IPS-NIHi11 (cell line): ENCODE measurements at places on chromosomes 5 and 9.

DNA sequence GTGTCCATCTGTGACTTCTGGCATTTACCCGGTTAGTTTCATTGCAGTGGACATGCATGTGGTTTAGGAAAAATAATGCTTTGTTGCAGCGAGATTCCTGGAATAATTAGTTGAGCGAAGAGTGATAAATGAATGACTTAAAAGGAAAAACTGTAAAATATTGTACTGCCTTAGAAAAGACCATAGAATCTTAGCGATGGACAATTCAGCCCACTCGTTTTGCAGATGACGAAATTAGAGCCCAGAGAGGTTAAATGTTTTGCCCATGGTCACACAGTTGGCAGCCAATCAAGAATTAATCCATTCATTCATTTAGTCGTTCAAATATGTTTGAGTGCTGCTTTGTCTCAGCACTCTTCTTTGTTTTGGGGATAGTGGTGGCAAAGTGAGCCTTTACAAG lies 107.9 kb downstream of the ARHGAP26 start:
- no peak for DNase-seq

DNA sequence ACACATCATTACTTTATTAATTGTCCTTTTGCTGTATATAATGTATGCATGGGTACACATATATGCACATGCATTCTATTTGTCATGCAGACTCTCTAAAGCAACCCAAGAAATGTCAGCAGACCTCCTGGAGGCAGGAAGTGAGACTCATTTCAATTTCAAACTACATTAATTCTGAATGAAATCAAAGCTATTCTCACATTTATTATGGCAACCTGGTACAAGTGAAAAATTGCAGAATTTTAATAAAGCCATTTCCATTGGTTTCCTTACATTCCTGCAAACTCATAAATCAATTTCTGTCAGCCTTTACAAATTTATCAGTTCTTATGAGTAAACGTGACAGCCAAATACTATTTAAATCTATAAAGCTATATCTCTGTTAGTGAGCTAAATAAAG lies 430.4 kb upstream of the NUDT12 start:
- DNase-seq = no peak

DNA sequence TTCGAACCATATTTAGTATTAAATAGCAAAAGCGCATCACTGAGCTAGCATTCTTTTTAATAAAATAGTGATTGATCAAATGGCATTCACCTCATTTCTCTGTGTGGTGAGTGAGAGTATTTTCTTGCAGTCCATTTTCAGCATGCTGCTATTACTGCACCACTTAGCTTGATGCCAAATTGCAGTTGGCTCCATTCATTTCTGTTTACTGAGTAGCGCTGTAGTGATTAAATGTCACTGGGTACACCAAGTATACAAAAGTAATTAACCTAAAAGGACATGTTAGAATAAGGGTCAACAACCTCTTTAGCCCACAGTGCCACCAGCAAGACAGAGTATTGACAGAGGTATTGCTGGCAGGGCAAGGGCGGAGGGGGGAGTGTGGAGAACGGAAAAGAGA lies 122.0 kb downstream of the TLE4 start:
- DNase-seq = no peak

- no peak for DNase-seq
These were observed 131.7 kb downstream of the BARX1 start for GRCh38 chr9:93823245-93824072.

DNA sequence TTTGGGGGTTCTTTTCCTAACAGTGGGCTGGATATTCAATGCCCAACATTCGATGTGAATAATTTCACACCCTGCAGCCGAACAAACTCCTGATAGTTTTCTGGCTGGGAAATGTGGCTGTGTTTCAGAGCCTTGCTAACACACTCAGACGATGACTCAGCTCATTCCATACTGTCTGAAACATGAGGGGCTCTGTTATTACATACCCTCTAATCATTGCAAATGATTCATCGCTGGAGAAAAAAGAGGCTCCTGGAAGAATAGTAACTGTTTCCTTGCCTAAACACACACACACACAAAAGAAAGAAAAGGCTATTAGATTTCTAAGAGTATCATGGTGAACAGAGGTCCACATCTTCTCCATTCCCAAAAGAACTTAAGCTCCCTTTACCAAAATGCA lies 75.8 kb downstream of the OXCT1 start:
- no peak for DNase-seq

DNA sequence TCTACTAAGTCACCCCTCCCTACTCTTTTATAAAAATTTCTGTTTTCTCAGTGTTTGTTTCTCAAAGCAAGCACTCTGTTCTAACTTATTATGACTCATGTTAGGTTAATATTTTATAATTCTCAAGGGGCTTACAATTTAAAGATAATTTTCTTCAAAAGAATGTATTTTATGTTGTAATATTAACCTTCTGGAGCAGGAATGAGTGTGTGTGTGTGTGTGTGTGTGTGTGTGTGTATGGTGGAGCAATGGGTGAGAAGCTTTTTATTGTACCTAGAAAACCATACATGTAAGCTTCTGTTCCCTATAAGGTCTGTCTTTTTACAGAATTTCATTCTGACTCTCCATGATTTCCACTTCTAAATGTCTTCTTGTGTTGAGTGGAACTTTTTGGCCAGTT lies 63.0 kb downstream of the PBX3 start:
- no peak for DNase-seq

- DNase-seq = no peak
These were observed 512.9 kb downstream of the EFNA5 start for GRCh38 chr5:107157809-107158208.

DNA sequence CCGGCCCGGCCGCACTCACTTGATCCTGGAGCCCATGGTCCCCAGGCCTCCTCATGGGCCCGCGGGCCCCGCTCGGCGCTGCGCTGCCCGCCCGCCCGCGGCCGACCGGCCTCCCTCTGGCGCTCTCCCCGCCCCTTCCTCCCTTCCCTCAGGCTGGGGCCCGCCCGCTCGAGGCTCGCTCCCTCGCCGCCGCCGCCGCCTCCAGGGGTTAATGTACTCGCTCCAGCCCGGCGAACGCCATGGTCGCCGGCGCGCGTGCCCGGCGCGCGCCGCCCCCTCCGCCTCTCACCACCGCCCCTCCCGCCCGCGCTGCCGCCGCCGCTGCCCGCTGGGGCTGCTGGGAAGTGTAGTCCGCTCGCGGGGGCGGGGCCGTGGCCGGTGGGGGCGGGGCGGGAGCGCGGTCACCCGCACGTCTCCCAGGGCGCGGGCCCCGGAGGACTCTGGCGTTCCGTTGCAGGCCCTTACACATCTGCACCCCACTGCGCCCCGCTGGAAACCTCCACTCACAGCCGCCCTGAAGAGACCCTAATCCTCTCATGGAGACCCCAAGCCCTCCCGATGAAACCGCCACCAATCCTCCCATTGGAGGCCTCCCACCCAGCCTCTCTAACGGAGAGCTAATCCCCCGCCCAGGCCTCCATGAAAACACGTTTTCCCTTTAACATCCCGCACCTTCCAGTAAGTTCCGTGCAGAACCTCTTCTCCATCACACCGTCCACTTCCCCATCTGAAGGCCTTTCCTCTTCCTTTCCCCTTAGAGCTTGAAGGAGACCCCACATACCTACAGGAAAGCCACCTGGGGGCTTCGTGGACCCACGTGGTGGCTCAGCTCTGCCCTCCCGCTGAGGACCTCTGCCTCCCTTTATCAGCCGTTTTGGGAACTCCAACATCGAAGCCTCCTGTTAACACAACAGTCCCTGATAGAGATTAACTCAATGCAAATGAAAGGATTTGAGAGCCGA lies at the start of gene DENND1A:
Gene DENND1A (minus strand): TSS at position 257 of the 962 bp plus-strand sequence. CDS start 221 bp downstream, at position 36.
- DNase-seq = peak; percentile 99

- no peak for DNase-seq
These were observed 175.2 kb downstream of the PSAT1 start for GRCh38 chr9:78472111-78472510.

GRCh38 chr5:1392801-1393565 lies 48.1 kb upstream of the CLPTM1L start:
- no peak for DNase-seq

DNA sequence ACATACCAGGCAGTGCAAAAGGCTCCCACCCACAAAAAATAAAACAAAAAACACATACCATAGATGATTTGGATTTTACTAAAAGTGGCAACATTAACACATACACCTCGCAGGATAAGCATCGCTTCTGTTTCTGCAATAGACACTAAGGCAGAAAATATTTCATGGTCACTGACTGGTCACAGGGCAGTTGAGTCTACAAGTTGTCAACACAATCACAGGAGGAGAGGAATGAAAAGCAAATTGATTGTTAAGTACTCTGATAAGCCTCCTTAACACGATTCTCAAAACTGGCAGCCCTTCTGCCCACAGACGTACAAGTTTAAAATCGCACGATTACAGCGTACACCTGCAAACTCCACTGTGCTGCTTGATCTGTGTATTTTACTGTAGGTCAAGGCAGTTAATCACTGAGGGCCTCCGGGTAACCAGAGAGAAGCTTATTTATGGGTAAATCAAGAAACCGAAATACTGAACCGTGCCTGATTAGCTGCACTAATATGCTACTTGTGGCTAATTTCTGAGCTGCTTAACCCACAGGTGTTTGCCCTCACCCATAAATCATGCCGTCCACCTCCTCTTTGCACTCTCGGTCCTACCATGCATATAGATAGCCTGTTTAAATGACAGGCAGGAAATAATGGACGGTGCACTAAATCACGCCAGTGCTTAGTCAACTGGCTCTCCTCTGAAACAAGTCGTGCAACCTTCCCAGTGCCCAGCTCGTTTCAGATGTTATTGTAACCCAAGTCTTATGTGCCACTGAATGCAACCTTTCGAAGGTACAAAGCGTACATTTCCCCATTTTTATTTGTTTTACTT lies 659.4 kb upstream of the ADAMTS16 start:
- DNase-seq = no peak

- no peak for DNase-seq
These were observed 116.1 kb upstream of the RASA1 start for GRCh38 chr5:87151547-87151946.

DNA sequence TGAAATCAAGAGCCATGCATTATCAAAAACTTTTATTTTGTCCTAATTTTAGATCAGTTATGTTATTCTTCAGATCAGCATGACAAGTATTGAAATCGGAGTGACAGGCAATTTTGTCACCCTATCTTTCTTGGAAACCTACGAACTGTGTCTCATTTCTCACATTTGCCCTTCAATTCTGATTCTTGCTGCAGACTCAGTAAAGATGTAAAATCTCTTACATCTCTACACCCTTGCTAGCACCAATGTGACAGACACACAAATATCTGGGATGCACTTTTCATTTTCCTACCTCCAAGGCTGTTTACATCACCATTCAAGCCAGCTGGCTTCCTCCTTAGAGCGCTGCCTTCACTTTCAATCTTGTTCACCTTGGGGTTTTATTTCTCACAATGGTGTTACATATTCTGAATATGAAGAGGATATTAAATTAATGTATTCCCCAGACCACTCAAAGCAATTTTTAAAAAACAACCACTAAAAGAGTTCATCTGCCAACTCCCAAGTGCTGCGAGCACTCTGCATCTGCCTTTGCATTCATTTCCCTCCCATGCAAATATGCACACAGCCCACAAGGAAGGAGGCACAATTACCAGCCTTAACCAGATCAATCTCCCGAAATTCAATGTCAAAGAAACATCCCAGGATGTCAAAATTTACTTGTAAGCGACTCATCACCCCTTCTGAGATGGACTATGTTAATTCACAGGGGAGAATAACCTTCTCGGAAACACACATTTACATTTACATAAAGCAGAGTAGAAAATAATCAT lies 164.3 kb downstream of the ENC1 start:
- DNase-seq = no peak

DNA sequence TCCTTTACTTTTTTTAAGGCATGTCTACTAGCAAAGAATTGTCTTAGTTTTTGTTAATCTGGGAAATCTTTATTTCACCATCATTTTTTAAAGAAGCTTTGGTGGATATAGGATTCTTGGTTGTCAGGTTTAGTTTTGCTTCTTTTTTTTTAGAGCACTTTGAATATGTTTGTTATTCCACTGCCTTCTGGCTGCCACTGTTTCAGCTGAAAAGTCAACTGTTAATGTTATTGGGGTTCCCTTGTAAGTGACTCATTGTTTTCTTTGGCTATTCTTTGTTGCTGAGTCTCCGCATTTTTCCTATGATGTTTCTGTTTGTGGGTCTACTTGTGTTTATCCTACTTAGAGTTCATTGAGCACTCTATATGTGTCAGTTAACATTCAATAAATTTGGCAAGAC lies 44.4 kb downstream of the PHAX start:
- DNase-seq = no peak

DNA sequence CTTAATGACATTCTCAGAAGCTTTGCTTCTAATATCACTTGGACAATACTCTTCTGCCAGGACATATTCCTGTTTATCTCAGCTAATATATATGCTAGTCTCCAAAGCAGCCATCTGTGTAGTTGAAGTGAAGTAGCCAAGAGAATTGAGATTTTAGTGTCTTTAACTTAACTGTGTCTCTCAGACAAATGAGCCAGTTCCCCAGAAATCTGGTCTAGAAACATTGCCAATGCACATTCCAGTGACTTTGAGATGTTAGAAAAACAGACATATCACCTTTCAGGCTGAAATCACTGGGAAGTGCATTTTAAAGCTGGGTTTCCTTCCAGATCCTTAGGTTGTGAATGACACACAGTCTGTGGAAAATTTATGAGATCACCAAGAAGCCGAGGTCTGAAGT lies 114.6 kb downstream of the MTX3 start:
- no peak for DNase-seq

GRCh38 chr5:10591159-10591558 lies 27.3 kb downstream of the ANKRD33B start:
- no peak for DNase-seq

- DNase-seq = no peak
These were observed 337.7 kb downstream of the FBXL7 start for GRCh38 chr5:15837551-15838289.

- no peak for DNase-seq
These were observed 364.1 kb downstream of the MAN2A1 start for GRCh38 chr5:110053824-110054223.

- DNase-seq = no peak
These were observed 59.9 kb downstream of the NPR3 start for GRCh38 chr5:32771037-32771436.

DNA sequence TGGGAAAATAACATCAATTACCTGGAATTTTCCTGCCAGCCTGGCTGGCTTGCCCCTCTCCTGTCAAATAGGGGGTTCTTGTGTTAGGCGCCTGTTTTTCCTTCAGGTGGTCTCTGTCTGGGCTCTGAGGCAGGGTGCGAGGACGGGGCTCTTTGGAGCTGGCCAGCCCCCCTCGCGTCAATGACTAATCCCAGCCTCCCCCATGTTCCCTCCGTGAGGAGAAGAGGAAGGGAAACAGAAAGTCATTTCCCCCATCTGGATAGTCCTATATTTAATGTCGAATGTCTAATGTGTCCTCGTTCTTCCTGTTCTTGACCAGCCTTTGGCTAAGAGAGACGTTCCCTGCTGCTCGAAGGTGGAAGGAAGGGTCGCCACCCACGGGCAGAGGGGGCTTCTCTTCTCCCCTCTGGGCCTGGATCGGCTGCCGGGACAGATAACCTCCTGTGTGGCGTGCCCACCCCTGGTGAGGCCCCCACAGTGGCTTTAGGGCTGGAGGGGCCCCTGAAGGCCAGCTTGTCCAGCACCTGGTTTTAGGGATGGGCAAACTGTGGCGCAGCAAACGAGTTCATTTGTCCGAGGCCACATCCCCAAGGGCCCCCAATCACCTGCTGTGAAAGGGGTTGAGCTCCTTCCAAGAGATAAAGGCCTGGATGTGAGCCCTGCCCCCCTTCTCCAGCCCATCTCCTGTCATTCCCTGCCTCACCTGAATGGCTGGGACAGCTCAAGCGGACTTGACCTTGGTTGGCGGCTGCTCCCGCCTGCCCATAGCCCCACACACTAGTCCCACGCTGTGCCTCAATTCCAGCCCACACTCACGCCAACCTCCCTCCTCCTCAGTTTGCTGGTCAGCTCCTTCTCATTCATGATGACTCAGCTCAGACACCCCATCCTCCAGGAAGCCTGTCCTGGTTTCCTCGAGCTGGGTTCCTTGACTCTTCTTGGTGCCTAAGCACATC lies 35.9 kb upstream of the UNC5A start:
- DNase-seq = peak; percentile 71
